ENCODE measurements at places on chromosomes 4 and X.

DNA sequence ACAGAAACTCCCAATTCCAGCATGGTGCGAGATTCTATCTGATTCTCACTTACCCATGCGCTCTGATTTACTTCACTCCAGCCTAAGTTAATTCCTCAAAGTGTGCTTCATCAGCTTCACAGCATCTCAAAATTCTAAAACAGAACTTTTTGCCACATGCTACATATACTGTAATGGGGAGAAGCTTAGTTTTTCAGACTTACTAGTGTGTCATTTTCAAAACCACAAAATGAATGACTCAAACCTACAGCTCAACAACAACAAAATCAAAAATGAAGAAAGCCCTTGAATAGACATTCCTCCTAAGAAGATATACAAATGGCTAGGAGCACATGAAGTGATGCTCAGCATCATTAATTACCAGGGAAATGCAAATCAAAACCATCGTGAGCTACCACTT lies 14.9 kb downstream of the IRF2 start:
- no peak for DNase-seq

GRCh38 chr4:100708776-100709175 lies 191.0 kb upstream of the EMCN start:
- no peak for DNase-seq

- DNase-seq = no peak
These were observed 16.3 kb downstream of the MAN2B2 start for GRCh38 chr4:6591313-6591712.

DNA sequence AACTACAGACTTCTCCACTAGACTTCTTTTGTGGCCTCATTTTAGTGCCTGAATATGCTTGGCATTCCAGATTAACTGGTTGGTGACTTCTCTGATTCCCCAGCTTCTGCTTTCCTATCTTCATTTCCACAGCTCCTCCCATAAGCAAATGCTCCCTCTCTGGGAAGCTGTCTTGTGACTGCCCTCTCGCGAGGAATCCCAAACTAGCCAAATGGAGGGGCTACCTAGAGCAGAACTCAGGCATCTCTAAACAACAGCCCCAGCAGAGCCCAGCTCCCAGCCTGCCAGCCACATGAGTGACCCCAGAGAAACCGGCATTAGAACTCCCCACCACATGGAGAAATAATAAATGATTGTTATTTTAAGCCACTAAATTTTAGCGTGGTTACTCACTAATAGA lies 7.6 kb upstream of the VEGFD start:
- no peak for DNase-seq
